Hepatic stellate cell (primary cell): ENCODE measurements at places on chromosomes 4 and X.

- DNase-seq: no peak
Observed at GRCh38 chr4:17366496-17366895, 145.4 kb downstream of the QDPR start.

GRCh38 chr4:2546286-2546823 lies 9.9 kb downstream of the FAM193A start:
- DNase-seq: no peak

- peak; percentile 29 for DNase-seq
Observed at GRCh38 chr4:165301833-165302232, 25.6 kb upstream of the MSMO1 start.

GRCh38 chr4:102318526-102318925 lies 26.8 kb downstream of the SLC39A8 start:
- no peak for DNase-seq

- no peak for DNase-seq
Observed at GRCh38 chr4:59341506-59341905, 1858.6 kb upstream of the ADGRL3 start.

DNA sequence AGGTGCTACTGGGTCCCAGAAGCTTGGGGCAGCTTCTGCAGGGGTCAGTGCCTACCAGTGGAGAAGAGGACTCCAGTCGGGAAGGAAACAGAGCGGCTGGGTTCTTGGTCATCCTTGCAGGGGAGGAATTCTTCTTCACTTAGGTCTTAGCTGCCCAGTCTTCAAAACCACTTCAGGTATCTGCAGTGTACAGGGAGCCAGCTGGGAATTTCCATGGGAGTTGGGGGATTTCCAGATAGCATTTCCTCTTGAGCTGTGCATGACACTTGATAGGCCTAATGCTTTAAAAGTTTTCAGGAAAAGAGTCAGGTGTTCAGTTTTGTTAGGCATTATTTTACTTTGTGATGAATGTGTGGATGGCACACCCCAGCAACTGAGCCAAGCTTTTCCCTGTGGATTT lies 58.1 kb upstream of the ENPP6 start:
- DNase-seq: no peak

DNA sequence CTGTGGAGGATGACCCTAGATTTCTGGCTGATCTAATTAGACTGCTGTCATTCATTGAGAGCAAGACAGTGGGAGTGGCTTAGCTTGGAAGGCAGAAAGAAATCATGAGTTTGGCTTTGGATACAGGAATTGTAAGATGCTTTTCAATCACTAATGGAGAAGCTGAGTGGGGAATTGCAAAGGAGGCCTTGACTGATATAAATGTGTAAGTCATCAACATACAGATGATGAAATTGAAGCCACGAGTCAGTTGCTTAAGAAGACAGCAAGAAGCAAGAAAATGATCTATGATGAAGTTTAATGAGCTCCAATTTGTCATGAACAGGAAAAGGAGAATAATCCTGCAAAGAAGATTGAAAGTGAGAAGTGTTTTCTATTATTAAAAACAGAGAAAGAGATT lies 136.7 kb upstream of the C1QTNF7 start:
- DNase-seq: no peak

- peak; percentile 32 for DNase-seq
Observed at GRCh38 chrX:46582325-46582724, 8.8 kb downstream of the CHST7 start.

GRCh38 chr4:79413032-79413885 lies 5.2 kb upstream of the GK2 start:
- DNase-seq: no peak

DNA sequence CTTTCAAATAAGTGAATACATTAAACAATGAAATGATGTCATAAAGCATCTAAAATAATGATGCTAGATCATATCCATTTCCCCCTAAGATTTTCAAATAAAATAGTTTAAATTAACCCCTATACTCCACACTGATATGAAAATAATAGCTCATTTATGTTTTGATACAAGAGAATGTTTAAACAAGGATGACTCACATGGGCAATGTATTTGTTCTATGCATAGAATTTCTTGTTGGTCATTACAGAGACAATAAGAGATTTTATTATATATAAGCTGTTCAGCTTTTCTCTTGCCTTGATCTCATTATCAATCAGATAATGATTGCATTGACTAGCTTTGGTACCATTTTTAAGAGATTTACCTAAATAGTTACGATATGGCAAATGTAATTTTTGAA lies 411.7 kb downstream of the ARHGAP24 start:
- DNase-seq: no peak

DNA sequence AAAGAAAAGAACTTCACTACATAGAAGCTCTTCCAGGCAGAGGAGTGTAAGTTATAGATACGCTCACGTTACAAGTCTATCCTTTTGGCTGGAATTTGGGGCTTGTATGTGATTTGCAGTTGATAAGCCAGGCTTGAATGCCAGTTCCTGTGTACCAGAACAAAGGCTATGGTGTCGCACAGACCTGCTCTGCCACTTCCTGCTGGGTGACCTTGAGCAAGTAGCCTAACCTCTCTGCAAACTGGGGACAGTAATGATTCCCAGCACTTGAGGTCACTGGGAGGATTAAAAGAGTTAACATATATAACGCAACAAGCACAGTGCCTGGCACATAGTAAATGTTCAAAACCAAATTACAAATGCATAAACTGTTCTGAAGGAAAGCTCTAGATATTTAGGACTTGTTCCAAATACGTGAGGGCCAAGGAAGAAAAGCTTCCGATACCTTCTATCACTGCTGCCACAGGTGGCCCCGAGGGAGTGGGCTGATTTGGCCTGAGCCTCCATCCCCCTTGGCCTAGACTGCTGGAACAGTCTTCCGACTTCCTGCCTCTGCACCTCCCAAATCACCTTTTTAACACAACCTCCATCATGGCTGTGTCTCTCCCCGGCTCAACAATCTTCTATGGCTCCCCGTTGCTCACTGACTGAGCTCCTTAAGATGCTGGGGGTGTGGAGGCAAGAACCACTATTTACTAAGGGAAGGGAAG lies 1.3 kb upstream of the SOWAHD start:
- no peak for DNase-seq

GRCh38 chrX:96684339-96685209 lies at the start of gene DIAPH2:
DIAPH2 (plus strand) TSS chrX:96684842.
- DNase-seq: peak; percentile 39

DNA sequence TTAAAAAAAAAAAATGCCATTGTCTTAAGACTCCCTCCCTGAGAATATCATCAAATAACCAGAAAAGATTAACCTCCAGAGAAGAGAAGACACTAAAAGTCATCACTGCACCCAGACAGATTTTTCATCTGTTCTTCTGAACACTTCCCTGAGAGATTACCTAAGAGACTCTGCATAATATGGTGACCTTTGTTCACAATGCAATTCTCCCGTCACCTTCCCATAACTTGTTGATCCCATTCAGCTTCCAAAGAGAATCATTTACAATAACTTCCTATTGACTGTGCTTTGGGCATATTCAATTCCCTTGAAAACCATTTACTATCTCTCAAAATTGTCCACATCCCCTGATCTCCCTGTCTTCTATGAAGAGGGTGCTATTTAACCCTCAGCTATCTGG lies 85.1 kb upstream of the SMAD1 start:
- no peak for DNase-seq

- DNase-seq: no peak
Observed at GRCh38 chrX:139018436-139018835, 306.9 kb upstream of the FGF13 start.

GRCh38 chr4:94621491-94622080 lies 136.2 kb upstream of the BMPR1B start:
- DNase-seq: peak; percentile 21

GRCh38 chr4:114273238-114273637 lies 293.8 kb upstream of the ARSJ start:
- no peak for DNase-seq

DNA sequence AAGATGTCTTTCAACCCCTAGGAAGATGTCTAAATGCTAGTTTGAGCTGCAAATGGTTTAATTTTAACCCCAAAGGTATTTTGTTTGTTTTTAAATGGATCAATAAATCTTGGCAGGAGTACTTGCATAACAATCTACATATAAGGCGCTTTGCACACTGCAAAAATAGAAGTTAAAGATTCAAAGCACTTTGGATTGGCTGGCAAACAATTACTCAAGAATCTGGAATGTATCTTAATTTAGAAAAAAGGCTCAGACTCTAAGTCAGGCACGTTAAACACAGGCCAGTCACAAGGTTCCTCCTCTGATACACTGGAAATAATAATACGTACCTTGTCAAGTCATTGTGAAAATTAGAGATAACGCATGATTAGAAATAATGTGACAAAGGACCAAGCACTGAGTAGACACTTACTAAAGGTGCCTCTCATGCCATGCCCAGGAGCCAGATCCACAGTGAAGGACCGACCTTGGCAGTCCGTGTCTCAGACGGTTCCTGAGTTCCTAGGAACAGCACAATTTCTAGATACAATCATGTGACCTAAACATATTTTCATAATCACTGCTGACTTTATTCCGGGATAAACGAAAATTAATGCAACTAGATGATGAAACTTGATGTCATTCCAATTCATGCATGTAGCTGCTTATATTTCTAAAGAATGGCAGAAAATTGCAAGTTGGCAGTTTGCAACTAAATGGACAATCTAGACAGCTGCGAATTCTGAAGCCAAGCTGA lies 49.6 kb downstream of the PROM1 start:
- no peak for DNase-seq

GRCh38 chrX:27555514-27555913 lies 34.6 kb upstream of the DCAF8L2 start:
- peak; percentile 6 for DNase-seq

DNA sequence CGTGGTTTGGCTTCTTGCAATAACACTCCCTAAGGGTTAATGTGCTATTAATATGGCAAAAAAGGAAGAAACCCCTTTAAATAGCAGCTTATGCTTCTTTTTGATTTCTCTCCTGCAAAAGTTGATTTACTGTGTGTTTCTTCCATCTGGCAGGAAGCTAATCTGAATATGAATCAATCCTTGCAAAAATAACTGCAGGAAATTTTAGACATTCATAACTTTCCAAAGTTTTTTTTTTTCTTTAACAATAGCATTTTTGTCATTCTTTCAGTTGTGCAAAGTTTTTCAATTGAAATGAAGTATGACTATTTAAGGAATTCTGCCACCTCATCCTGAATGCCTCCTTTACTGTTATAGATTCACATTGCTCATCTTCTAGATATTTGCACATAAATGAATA lies 115.6 kb downstream of the SPANXA1 start:
- peak; percentile 4 for DNase-seq

GRCh38 chr4:144494280-144494679 lies 151.7 kb upstream of the HHIP start:
- no peak for DNase-seq

GRCh38 chrX:3962511-3963311 lies 249.3 kb upstream of the PRKX start:
- peak; percentile 3 for DNase-seq

- no peak for DNase-seq
Observed at GRCh38 chrX:48800574-48801279, 1.1 kb upstream of the HDAC6 start.

GRCh38 chr4:173208420-173208819 lies 39.8 kb downstream of the GALNT7 start:
- no peak for DNase-seq
